ENCODE measurements at places on chromosomes 1 and 21. TPM values are rescaled to one million over a fixed set of nuclear protein-coding genes. Genes with fewer than 3 reads are reported as not detected.

SDHB gene
- total RNA-seq, result 159 TPM

- no peaks in the 10 kb centered on the region for H3K4me1 ChIP-seq
- H3K27ac ChIP-seq, result no peak overlapping the region
- no peaks in the 10 kb centered on the region for H3K36me3 ChIP-seq
- no peak for DNase-seq
- no peak overlapping the region for H3K4me3 ChIP-seq
Observed at GRCh38 chr1:58017641-58018040, 528.9 kb downstream of the OMA1 start.

DNA sequence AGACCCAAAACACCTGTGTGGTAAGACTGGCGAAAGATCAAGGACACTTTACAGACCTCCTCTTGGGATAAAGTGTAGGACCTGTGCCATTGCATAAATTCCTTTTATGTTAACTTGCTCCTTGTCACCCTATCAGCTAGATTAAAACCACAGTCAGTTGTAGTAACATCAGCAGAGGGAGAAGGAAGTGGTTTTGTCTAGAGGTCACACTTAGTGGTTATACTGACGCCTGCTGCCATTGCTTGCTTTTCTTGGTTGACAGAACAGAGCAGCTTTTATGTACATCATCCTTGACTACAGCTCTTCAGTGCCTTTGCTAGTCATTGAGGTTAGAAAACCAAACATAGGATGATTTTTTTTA, 101.4 kb downstream of the PBX1 start:
- H3K27me3 ChIP-seq, result no peaks in the 10 kb centered on the region
- no peaks in the 10 kb centered on the region for H3K36me3 ChIP-seq
- H3K4me3 ChIP-seq, result 0 out of 2 replicates have a peak overlapping the region, but pooled peaks have one; percentile 7

- H3K27me3 ChIP-seq, result peaks cover 9% of the 10 kb centered on the region
- no peak overlapping the region for H3K4me3 ChIP-seq
- no peak overlapping the region for H3K27ac ChIP-seq
- no peaks in the 10 kb centered on the region for H3K36me3 ChIP-seq
Observed at GRCh38 chr1:56411484-56412180, 167.7 kb downstream of the PLPP3 start.

DNA sequence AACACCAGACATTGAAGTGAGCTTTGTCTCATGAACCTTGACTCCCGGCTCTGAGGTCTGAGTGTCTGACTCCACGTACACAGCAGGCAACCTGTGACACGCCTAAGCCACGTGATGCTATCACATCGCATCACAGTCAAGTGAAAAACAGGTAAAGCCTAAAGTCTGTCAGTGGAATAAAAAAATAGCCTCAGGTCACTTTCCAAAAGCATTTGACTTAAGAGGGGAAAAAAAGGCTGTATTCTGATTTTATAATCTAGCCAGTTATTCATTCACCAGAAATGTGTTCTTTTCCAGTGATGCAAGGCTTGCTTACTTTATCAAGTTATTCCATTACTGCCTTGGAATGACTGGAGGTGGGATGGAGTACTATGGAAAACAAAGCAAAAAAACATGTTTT, 163.2 kb upstream of the HMCN1 start:
- H3K27me3 ChIP-seq, result no peaks in the 10 kb centered on the region
- H3K27ac ChIP-seq, result no peak overlapping the region
- no peaks in the 10 kb centered on the region for H3K36me3 ChIP-seq
- no peaks in the 10 kb centered on the region for H3K4me1 ChIP-seq
- H3K4me3 ChIP-seq, result no peak overlapping the region

GRCh38 chr1:59484096-59484495, 187.2 kb downstream of the FGGY start:
- peak; percentile 41 for DNase-seq
- no peaks in the 10 kb centered on the region for H3K27me3 ChIP-seq
- H3K27ac ChIP-seq, result no peak overlapping the region
- no peak overlapping the region for H3K4me3 ChIP-seq
- peaks cover 41% of the 10 kb centered on the region for H3K4me1 ChIP-seq

DNA sequence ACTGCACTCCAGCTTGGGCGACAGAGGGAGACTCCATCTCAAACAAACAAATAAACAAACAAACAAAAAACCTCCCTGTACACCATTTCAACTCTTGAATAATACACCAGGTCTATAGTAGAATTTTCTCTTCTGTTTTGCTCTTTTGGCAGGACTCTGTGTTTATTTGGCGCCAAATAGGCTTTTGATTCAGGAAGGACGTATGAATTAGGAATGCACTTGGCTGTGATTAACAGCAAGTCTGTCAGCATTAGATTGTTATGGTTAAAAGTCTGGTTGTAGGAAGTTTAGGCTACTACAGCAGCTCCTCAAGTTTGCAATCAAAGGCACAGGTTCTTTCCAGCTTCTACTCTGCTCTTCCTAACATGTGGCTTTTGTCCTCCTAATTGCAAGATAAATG, 113.8 kb upstream of the KCNK1 start:
- H3K27ac ChIP-seq, result no peak overlapping the region
- H3K4me3 ChIP-seq, result no peak overlapping the region
- H3K4me1 ChIP-seq, result no peaks in the 10 kb centered on the region
- DNase-seq, result no peak
- H3K27me3 ChIP-seq, result 0 out of 2 replicates have a peak, but pooled peaks cover 6% of the 10 kb centered on the region

- H3K36me3 ChIP-seq, result no peaks in the 10 kb centered on the region
- no peaks in the 10 kb centered on the region for H3K4me1 ChIP-seq
Observed at GRCh38 chr1:29827237-29827750, 591.0 kb downstream of the PTPRU start.

GRCh38 chr1:36559061-36559460, 76.3 kb upstream of the CSF3R start:
- peaks cover 10% of the 10 kb centered on the region for H3K27me3 ChIP-seq
- no peak overlapping the region for H3K27ac ChIP-seq
- DNase-seq, result no peak
- no peak overlapping the region for H3K4me3 ChIP-seq

- no peak overlapping the region for H3K27ac ChIP-seq
- peaks cover 13% of the 10 kb centered on the region for H3K4me1 ChIP-seq
- no peak overlapping the region for H3K4me3 ChIP-seq
- no peaks in the 10 kb centered on the region for H3K36me3 ChIP-seq
- no peaks in the 10 kb centered on the region for H3K27me3 ChIP-seq
Observed at GRCh38 chr1:28110555-28110954, 22.1 kb upstream of the EYA3 start.

Measured in HCT116 (cell line).